ENCODE measurements at places on chromosomes 2 and 18.

DNA sequence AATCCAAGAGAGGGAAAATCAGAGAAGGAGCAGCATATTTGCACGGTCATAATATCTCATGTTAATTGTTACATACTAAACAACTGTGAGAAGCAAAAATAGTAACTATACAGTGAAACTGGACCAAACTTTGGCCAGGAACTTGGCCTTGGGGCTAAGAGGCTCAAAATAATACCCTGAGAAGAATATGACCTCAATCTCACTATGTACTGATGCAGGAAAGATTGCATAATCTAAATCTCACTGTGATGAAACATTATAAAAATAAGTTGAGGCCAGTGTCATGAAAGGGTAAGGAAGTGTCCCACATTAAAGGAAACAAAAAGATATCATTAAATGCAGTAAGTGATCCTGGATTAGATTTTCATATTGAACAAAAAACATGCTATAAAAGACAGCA lies 36.5 kb downstream of the ZRANB3 start:
- DNase-seq: no peak

- DNase-seq: no peak
These were observed 251.9 kb downstream of the TTC32 start for GRCh38 chr2:19649785-19650380.

DNA sequence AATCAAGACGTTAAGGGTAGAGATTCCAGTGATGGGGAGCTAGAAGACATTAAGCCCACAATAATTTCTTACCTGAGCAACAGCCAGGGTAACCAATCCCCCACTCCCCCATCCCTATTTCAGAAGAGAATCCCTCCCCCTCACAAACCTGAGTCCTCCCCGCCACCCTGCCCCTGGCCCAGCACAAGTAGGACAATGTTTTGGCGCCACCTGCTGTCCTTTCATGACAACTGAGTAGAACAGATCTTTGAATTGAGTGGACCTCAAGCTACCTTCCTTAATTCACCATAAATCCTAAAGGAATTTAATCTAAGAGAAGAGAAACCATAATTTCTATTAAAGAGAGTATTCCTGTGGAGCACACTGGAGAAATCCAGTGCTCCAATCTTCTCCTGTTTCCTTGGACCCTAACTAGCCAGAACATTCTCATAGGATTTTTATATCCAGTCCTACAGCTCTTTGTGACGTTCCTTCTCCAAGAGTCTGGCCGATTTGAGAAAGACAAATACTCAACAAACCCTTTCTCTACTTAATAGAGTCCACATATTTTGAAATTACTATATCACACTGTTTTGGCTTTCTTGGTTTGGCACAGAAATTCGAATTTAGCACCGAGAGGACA lies 41.1 kb downstream of the NHEJ1 start:
- DNase-seq: peak; percentile 50

GRCh38 chr2:238239543-238239862 lies 335 bp downstream of the HES6 start:
- DNase-seq: peak; percentile 32

DNA sequence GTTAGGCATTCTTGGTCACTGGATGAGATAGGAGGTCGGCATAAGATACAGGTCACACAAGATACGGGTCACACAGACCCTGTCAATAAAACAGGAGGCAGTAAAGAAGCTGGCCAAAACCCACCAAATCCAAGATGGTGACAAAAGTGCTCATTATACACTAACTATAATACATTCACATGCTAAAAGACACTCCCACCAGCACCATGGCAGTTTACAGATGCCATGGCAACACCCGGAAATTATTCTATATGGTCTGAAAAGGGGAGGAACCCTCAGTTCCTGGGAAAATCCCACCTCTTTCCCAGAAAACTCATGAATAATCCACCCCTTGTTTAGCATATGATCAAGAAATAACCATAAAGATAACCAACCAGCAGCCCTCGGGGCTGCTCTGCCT lies 56.0 kb upstream of the PTPRM start:
- DNase-seq: no peak

DNA sequence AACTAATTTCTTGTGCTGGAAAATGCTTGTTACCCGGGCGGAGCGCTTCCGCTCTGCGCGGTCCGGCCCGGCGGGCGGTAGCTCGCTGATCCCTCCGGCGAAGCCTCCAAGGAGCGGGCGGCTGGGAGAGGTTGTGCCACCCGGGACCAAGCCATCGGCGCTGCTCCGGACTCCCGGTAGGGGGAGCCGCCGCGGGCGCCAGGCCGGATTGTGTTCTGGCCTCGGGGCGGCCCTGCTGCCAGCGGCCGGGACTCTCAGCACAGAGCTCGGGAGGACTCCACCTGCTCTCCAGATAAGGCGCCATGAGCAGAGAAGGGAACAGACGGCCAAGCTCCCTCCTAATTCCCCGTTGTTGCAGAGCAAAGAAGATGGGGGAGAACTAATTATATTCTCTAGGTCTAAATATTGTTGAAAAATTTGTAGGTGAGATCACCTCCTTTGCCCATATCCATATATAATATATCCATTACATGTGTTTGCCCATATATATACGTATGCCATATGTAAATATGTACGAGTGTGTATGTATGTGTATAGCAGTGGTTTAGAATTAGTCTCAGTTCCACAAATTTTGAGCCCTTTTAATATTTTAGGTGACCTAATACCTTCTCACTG lies 13.8 kb upstream of the SATB2 start:
- DNase-seq: no peak

DNA sequence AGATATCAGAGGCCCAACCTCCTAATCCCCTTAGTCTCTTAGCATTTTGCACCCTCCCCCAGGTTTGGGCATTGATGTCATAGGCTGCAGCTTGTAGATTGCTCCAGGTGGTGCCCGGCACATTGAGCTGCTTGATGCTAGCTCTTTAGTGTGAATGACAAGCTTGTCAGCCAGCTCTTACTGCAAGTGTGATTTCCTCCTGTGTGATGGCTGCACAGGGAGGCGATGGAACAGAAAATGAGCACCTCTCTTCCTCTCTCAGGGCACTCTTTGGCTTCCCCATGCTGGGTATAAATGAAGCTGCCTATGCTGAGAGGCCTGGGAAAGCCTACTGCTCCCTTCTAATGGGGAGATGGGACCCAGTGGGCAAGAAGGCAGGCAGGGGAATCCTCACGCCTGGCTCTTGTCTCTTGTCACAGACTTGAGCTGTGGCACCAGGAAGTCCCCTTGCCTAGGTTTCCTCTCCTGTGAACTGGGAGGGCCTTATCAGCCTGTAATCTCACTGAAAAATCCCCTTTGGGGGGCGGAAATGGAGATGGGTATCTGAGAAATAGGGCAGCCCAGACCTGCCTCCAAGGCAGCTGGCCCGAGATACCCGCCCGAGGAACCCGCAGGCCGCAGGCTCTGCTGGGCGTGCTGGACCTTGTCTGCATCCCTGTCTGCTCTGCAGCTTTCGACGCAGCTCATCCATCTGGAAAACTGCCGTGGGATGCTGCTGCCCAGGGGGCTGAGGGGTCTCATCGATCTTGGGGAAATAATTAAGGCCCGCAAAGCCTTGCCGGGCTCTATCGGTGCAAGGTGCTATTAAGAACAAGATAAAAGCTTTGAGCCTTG lies 163.5 kb upstream of the CXCR4 start:
- DNase-seq: peak; percentile 25

GRCh38 chr18:49764032-49764431 lies 49.3 kb downstream of the ACAA2 start:
- no peak for DNase-seq

GRCh38 chr18:73790587-73790986 lies 357.0 kb downstream of the FBXO15 start:
- DNase-seq: no peak

- no peak for DNase-seq
These were observed 37.6 kb downstream of the PPP1R1C start for GRCh38 chr2:182023235-182023634.

DNA sequence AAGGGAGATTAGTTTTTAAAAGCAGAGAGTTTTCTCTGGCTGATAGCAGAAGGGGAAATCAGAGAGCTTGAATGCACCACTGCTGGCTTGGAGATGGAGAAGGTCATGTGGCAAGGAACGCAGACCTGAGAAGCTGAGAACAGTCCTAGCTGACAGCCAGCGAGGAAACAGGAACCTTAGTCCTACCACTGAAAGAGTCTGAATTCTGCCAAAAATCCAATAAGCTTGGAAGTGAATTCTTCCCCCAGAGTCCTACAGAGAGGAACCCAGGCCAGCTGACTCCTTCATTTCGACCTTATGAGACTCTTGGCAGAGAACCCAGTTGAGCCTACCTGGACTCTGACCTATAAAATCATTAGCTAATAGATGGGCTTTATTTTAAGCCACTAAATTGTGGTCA lies 371.9 kb upstream of the TNP1 start:
- DNase-seq: no peak

DNA sequence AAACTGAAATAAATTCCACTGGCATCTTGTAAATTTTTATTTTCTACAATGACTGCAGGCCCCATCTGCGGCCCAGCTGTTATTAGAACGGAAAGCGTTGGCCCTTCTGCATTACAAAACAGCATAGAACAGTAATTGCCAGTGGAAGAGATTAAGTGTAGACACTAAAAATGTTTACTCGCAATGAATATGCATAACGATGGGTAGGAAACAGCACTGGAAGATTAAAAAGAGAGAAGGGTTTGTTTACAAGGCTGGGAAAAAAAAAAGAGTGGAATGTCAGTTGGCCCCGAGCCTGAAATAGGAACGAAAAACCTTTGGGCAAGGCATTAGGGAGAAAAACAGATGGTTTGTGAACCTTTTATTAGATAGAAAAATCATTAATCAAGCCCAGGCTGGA lies 275.9 kb upstream of the TCF4 start:
- DNase-seq: no peak

DNA sequence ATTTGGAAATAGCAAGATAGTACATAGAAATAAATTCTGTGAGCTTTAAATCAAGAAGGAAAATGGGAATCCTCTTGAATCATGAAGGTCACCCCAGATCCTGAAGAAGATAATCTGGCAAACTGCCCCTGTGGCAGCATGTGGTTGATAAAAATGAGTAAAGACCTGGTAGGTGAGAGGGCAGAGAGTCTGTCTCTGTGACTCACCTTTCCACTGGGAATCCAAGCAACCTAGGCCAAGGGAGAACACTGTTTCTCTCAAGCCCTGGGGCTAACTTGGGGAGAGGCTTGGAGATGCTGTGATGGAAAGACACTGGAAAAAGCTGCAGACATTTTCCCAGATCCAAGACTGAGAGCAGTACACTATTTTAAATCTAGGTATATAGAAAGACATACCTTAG lies 185.8 kb upstream of the CNTNAP5 start:
- no peak for DNase-seq

GRCh38 chr2:126890551-126891450 lies 7.9 kb upstream of the TEX51 start:
- no peak for DNase-seq

DNA sequence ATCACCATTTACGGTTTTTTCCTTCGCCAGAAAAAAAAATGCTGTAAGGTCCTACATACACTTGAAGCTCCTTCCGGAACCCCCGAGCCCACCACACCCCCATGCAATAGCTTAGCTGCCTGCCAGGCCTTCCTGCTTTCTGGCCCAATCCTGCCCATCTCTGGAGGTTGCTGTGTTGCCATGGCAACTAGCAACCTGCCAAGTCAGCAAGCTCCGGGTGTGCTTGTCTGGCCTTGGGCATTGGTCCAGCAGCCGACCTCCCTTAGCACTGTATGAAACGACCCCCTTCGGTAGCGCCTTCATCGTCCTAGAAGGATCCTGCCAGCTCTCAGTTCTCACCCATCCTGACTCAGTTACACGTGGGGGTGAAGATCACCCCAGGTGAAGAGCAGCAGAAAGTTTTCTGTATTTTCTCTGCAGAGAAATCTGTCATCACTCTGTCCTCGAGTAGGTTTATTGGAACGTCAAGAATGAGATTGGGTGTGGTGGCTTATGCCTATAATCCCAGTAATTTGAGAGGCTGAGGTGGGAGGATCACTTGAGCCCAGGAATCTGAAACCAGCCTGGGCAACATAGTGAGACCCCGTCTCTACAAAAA lies 47.4 kb upstream of the MTCL1 start:
- no peak for DNase-seq

GRCh38 chr2:238126338-238126737 lies 12.1 kb upstream of the KLHL30 start:
- DNase-seq: no peak

DNA sequence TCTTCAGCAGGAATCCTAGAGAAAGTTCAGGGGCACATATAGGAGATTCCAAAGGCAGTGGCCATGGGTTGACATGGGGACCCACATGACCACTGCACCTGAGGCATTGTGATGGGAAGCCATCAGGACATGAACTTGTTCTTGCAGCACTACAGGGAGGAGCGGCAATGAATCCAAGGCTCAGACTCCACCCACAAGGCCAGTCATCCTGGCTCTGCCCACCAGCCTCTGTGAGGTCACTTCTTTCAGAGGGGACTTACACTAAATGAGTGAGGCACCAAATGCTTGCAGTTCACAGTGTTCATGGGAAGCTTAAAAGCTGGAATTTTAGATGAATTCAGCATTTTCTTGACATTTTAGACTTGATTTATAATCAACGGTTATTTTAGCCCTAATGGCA lies 254.2 kb downstream of the SETBP1 start:
- DNase-seq: no peak

GRCh38 chr2:47558116-47558767 lies 155.3 kb downstream of the MSH2 start:
- DNase-seq: no peak

DNA sequence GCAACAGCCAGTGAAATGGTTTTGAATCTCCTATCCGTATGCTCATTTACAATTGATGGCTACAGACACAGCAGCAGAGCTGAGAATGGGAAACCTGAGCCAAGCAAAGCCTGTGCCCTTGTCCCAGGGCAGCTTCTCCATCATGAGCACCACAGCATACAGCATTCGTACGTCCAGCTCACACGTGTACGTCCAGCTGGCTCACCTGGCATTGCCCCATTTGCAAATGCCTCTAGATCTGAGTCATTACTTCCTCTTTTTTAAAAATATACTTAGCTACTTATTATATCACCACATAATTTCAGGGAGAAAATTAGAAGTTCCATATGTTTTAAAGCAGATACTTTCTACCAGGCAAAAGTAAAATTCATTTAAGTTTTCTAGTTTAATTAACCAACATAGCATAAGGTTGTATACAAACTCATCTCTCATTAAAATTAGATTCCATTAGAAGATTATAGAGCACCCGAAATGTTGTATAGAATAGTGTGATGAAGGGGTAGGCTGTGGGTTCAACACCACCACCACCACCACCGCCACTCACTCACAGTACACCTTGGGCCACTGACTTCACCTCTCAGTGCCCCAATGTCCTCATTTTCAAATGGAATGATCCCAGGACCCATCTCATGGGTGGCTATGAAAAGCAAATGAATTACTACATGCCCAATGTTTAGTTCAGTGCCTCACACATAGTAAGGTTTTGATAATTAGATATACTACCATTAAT lies 31.4 kb upstream of the TMEM177 start:
- no peak for DNase-seq

GRCh38 chr2:43791035-43791765 lies 17.4 kb downstream of the DYNC2LI1 start:
- DNase-seq: no peak
